ENCODE measurements at places on chromosomes 4 and X.

DNA sequence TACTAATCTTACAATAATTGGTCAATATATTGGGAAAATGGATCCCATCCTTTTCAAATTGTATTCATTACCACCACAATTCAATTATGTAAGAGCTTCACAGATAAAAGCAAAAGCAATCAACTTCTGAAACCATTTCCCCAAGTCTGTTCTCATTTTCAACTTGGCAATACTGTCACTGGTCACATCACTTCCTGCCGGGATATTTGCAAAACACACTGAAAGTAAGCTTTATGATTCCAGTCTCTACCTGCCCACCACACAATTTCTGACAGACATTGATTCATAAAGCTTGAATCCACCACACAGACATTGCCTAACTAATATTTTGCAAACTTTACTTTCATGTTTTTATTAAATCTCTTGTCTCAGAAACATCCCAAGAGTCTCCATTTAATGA lies 53.6 kb downstream of the LIN54 start:
- H3K27ac ChIP-seq, result no peak overlapping the region
- H3K4me3 ChIP-seq, result no peak overlapping the region
- no peak for DNase-seq
- H3K4me1 ChIP-seq, result no peaks in the 10 kb centered on the region
- H3K27me3 ChIP-seq, result no peaks in the 10 kb centered on the region

DNA sequence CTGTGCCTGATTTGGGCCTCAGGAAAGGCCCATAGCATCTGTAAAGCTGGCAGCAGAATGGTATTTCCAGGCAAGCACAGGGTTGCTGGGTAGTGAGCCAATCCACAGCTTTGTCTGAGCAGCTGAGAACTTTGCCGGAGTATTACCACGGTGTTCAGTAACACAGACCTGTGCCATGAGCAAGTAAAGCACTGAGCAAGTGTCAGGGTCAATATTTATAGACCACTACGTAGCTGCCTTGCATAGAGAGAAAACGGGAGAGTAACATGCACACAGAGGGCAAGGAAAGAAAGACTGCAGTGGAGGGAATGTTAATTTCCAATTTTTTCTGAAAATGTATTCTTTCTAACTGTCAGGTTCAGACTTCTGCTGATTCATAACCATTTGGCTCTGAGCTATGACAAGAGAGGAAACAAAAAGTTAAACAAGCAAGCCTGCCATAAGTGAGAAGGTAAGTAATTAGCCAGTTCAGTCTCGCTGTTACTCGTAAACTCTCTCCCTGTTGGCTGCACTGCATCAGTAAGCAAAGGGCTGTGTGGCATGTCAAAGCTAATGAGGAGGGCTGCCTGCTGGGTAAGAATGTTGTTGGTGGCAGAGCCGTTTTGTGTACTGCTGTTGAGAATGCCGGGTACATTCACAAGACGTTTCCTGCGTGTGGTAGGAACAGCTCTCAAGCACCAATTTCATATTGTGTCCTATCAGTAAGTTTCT lies 238.1 kb downstream of the BMPR1B start:
- H3K36me3 ChIP-seq, result no peaks in the 10 kb centered on the region
- no peak overlapping the region for H3K27ac ChIP-seq
- no peaks in the 10 kb centered on the region for H3K27me3 ChIP-seq
- DNase-seq, result no peak

GRCh38 chrX:56882581-56882980 lies 112.8 kb downstream of the SPIN3 start:
- no peaks in the 10 kb centered on the region for H3K36me3 ChIP-seq
- no peak overlapping the region for H3K4me3 ChIP-seq
- no peak overlapping the region for H3K27ac ChIP-seq
- no peaks in the 10 kb centered on the region for H3K27me3 ChIP-seq
- no peak for DNase-seq
- H3K4me1 ChIP-seq, result no peaks in the 10 kb centered on the region

DNA sequence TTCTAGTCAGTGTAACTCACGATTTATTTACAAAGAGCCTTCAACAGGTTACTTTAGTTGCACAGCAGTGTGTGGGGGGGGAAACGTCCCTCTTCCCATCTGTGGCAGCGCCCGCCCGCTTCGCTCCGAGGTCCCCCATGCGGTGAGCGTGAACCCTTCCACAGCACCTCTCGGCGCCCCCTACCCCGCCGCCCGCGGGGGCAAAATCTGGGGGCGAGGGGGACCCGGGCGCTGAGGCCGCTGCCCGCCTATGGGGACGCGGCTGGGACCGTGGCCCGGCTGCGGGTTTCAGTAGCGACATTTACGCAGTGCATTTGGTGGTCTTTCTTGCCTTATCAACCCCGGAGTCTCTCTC lies 6.4 kb downstream of the NKX6-1 start:
- H3K4me3 ChIP-seq, result peak overlapping the region; percentile 78
- H3K4me1 ChIP-seq, result peaks cover 22% of the 10 kb centered on the region
- peaks cover 96% of the 10 kb centered on the region for H3K27me3 ChIP-seq
- H3K27ac ChIP-seq, result no peak overlapping the region
- H3K36me3 ChIP-seq, result peaks cover 8% of the 10 kb centered on the region

- H3K4me3 ChIP-seq, result no peak overlapping the region
- no peak for DNase-seq
- H3K4me1 ChIP-seq, result no peaks in the 10 kb centered on the region
These were observed 66.0 kb upstream of the PHOX2B start for GRCh38 chr4:41814565-41814964.
